Amygdala (tissue), 56 donors: ENCODE measurements at places on chromosomes 3 and 15.

DNA sequence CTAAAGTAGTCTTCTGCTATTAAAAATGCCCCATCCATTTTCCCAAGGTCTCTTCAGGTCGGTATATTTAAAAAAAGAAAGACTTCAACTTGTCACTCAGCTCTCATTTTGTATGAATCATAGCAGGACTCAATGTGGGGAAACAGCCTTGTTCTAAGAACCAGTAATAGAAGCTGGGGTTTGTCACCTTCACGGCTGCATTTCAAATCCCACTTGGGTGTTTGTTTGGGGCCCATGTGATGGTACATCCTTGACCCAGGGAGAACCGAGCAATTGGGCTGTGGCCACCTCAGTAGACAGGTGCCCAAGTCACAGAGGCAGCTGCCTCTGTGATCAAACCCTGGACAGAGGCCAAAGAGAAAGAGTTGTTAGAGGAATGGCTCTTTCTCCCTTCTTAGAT is 70.3 kb upstream of the ARL8B start:
- DNase-seq, result no peak

DNA sequence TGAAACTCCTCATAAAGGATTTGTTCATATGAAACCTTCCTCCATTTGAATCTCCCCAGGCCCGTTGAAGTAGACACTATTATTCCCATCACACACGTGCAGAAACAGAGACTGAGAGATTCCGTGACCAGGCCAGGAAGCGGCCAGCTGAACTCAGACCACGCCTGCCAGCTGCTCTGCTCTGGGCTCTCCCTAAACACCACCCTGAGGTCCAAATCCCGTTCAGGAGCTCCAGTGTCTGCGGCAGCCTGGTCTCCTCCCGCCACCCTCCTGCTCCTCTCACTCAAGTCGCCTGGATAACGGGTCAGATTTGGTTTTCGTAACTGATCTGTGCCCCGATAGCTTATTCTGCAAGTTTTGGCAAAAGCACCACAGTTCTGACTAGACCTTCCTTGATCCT is 53.6 kb upstream of the SNRPA1 start:
- no peak for DNase-seq

- DNase-seq, result no peak
These were observed 10.4 kb downstream of the KY start for GRCh38 chr3:134640378-134640777.

GRCh38 chr15:39936187-39936586 is 2.3 kb downstream of the EIF2AK4 start:
- DNase-seq, result no peak

DNA sequence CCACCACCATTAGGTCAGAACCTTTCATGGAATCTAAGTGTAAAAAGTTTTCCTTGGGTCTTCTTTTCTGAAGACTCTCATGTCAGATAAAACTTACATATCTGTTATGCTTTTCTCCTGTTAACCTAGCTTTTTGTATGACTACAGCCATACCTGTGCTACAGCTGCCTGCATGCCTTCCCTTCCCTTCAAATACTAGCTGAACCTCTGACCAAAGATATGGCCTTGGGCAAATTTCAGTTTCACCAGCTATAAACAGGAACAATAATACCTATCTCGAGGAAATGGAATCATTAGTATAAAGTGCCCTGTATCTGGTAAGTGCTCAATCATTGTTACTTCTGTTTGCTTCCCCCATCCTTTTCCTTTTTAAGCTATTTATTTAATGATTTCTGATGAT is 25.0 kb downstream of the GLB1 start:
- DNase-seq, result no peak
